MV-4-11 (cell line): ENCODE measurements at places on chromosomes 4 and X.
A peak's percentile ranks its signal among the peaks of the same experiment; 100 is the strongest.

DNA sequence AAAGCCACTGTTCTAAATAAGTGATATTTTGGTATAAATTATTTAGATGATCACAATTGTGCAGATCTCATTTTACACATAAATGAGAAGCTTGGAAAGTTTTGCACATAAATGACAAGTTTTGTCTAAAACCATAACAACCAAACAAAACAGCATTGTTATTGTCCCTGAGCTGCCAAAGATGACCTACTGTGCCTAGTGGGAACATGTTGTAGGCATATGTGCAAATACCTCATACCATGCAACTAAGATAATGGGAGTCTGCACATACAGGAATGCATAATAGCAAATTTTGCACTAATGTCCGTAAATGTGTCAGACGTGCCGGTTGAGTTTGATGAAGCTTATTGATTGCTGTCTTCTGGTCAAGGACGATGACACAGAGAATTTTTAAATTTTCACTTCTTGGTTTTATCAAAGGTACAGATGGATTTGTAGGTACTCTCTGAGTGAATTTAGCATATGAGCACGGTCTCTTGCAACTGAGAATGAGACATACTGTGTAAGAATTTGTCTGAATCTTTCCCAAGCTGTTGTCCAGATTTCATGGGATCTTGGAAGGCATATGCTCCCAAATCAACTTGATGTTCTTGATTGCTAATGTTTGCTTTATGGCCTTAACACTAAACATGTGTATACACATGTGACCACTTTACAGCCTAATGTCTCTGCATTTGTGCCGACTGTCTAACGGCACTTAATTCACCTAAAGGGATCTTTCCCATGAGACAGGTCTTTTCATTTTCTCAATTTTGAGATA lies 1133.5 kb downstream of the FAT4 start:
- no peak for DNase-seq

DNA sequence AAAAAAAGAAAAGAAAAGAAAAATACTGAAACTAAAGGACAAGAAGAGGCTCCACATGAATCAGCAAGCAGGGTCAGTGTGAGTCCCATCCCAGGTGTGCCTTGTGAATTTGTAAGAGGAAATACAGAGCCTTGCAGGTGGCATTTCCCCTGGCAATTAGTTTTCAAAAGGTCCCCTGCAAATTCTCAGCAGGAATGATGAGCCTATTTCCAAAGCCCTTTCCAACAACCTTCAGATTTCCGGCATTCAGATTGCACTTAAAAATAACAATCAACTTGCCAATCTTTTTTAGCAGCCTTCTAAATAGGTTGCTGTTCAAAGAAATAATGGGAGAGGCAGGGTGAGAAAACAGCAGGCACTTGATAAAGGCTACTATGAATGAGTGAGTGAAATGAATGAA lies 66.4 kb upstream of the OR13H1 start:
- DNase-seq = no peak

DNA sequence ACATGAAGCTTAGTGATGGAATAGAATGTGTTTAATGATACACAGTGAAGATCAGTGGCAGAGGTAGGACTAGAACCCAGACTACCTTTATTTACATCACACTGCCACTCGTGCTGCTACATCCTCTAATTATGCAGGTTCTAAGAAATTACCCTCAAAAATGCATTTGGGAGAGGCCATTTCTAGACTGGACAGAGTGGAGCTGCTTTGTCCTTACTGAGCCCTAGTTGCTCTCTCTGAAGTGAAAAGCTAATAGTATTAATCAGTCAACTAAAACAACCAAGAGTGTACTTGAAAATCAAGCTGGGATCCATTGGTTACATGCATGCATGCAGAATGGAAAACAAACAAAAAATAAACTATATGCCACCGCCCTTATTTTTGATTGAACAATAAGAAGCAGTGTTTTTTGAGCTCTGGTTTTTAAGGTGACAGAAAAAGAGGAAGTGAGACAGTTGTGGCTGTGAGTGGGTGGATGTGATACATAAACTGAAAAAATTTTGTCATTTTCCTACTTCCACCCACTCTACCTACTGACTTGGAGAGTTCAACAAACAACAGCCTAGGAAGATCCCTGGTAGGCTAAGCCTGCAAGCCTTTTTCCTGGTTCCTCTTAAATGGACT lies 6.8 kb upstream of the VSIG4 start:
- peak; percentile 85 for DNase-seq

GRCh38 chr4:7676398-7676922 lies 241.7 kb upstream of the PSAPL1 start:
- no peak for DNase-seq

DNA sequence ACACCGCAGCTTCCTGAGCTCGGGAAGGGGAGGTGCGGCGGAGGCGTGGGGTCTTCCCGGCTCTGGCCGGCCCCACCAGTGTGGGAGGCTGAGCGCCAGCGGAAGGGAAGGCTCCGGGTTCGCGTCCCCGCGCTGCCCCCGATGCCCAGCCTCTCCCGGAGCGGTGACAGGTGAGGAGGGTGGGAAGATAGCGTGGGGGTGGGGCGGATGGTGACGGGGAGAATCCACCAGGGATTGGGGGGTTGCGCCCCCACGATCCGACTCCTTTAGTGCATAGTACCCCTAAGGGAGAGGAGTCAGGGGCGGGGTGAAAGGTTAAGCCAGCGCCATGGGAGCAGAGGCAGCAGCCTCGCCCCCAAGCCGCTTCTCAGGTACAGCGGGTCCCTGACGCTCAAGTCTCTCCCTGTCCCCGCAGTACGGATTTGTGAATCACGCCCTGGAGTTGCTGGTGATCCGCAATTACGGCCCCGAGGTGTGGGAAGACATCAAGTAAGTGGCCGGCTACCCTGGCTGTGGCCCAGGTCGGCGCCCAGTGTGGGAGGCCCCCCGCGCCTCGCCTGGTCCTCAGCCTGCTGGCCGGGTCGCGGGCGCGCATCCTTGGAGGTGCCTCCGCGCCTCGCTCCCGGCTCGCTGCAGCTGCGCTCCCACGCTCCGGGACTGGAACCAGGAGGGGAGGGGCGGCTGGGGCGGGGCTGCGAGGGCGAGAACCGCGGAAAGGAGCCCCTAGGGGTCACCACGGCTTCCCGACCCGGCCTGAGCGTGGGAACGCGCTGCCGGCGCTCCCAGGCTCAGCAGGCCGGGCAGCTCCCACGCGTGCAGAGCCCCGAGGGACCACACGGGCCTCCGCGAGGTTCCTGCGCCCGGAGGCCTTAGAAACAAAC lies 791 bp downstream of the GUCY1B1 start:
- no peak for DNase-seq

GRCh38 chr4:3672465-3672831 lies 93.7 kb upstream of the ADRA2C start:
- DNase-seq = no peak

DNA sequence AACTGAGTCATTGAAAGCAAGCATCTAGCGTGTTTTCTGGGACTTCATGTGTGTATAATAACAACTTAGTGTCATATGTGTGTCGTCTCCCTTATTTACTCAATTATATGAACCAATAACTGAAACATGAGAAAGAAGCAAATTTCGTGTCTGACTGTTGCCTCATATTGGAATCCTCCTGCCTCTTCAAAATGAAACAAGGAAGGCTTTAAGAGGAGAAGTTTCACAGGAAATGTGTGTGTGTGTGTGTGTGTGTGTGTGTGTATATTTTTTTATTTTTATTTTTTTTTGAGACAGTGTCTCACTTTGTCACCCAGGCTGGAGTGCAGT lies 145.8 kb upstream of the SFRP2 start:
- peak; percentile 90 for DNase-seq

- DNase-seq = no peak
Measured at GRCh38 chr4:8085491-8086117, 73.0 kb downstream of the ABLIM2 start.

DNA sequence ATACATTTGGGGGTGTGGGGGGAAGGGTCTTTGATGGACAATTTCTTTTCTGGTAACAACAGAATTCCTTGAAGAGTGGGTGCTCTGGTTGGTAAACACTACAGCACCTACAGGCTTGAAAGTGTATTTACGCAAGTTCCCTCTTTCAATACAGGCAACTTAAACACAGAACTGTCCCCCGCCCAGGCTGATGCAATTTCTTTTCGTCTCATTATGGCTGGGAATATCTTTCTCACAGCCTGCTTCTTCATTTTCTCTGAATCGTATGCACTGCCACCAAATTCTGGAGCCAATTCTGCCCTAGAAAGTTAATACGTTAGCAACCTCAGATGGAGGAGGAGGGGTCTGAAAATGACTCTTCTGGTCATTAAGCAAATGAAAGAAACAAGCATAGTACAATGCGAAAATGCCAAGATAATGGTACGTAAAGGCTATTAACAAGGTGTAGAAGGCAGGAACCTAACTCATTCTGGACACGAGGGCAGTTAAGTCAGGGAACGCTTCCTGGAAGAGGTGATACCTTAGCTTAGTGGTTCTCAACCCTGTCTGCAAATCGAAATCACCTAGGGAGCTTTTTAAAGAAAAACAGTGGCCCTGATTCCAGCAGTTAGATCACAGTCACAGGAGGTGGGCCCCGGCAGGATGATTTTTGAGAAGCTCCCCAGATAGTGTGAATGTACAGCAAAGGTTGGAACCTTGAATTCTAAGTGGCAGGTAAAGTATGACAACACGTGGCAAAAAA lies 1.0 kb downstream of the AGA start:
- peak; percentile 86 for DNase-seq

- no peak for DNase-seq
Measured at GRCh38 chr4:98908703-98909262, 20.1 kb downstream of the EIF4E start.

DNA sequence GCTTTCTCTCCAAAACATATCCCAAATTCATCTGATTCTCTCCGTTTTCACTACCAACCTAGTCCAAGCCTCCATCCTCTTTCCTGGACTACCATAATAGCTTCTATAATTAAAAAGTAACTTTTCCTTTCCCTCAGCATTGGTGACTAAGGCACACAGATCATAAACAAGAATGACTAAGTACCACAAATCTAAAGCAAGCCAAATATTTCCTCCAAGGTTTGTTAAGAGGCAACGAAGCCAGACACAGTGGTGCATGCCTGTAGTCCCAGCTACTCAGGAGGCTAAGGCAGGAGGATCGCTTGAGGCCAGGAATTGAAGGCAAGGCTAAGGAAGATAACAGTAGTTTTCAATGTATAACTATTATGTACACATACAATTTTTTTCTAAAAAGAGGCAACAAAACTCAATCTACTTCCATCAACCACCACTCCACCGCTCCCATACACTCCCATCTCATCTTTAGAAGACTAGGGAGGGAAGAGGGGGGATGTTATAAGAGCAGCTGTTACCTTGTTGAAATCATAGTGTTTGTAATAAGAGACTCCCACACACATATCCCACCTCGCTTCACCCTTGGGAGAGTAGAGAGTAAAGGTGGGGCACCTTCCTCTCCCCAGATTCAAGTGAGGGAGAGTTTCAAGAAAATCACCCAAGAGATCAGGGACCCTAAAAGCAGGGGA lies 4.2 kb upstream of the JCHAIN start:
- no peak for DNase-seq

GRCh38 chr4:157004279-157005161 lies 32.9 kb upstream of the PDGFC start:
- peak; percentile 54 for DNase-seq

- no peak for DNase-seq
Measured at GRCh38 chrX:42778096-42778495, at the start of gene PPP1R2C. PPP1R2C (minus strand) TSS chrX:42778163; CDS start chrX:42778079, 84 bp downstream.

DNA sequence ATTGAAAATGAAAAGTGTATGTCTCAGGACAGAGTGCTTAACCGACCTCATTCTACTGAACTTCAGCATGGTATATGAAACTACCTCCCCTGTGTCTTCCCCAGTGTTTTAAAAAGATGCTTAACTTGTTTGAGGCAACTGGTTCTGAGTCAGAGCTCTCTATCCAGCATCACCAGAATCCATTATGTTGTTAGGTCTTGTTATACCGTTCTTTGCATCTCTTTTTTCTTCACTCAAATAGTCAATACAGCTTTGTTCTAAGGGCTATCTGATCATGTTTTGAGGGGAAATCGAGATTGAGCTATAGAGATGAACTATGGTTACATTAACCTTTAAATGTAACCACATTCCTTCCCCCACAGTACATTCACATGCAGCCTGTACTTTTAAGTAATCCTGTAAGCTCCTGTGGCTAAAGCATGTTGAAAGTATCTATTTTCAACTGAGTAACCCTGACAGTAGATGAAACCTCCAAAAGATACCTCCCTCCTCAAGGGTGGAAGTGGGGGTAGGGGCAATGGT lies 514.4 kb downstream of the RPA4 start:
- DNase-seq = peak; percentile 69

DNA sequence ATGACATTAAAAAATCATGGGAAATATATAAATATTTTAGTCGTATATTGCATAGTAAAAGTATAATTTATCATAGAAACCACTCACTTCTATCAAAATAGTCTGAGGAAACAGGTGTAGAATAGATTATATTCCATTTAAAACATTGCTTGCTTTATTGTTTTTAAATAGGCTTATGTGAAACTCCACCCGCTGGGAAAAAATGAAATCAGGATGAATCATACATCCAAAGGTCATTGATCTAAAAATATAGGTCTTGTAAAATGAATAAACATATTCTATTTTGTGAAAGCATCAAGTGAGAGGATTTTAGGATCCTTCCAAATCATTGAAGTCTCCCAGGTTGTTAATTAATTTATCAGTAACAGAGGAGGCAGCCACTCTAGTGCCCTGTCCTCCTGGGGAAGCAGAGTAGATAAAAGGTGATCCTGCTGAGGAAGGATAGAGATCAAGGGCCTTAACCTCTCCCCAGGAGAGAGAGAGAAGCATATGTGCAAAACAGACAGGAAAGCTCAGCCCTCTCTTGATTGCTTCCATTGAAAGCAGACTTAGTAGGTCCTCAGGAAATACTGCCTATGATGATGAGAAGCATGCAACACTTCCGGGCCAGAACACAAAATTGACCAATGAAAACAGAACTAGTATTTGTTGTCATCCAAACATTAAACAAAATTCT lies 96.8 kb upstream of the MAP9 start:
- DNase-seq = no peak

DNA sequence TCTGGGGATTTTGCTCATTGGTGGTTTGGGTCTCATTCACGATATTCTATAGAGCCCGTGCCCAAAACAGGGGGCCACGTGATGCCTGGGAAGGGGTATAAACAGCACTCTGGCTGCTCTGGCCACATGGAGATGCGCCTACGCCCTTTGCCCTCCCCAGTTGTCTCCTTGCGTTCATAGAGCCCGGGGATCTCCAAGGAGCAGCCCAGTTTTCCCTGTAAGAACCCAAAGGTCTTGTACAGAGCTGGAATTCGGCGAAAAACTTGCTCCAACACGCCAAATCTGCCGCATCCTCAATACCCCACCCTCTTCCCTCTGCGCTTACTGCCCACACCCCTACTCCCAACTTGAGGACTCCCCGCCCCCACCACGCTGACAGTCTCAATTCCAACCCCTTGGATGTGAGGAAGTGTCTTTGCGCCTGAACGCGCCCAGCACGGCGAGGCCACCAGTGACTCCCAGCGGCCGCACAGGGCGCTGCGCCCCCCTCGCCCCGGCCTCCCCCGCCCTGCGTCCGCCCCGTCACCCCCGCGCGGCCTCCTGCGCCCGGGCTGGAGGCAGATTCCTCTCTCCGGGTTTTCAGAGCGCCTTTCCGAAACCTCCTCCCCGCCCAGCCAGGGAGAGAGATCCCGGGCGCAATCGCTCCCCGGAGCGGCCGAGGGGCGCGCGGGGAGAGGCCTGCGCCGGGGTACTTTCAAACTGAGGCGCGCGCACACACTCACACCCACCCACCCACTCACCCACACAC lies at the start of gene NHS:
NHS (plus strand) TSS at position 582 of the 748 bp plus-strand sequence. CDS start 558 bp downstream, outside the sequence.
- no peak for DNase-seq

GRCh38 chr4:107931775-107932321 lies 499 bp downstream of the CYP2U1 start:
- no peak for DNase-seq
